ENCODE measurements at places on chromosomes 5 and 9. TPM values are rescaled to one million over a fixed set of nuclear protein-coding genes. Genes with fewer than 3 reads are reported as not detected.

The OR2Y1 gene
- not detected for total RNA-seq

The GFPT2 gene
- 30.4 TPM for total RNA-seq

The SPINK13 gene
- not detected for total RNA-seq

The ZNF454 gene
- total RNA-seq = 3.8 TPM

The PPP3R2 gene
- not detected for total RNA-seq

The MARVELD2 gene
- 7.7 TPM for total RNA-seq

The OR1Q1 gene
- not detected for total RNA-seq

The GALNT12 gene
- total RNA-seq = 10.1 TPM

The PRDM9 gene
- not detected for total RNA-seq

The EIF4E1B gene
- not detected for total RNA-seq

The SPAG8 gene
- total RNA-seq = 2.2 TPM

The FOXI1 gene
- total RNA-seq = not detected

The OGN gene
- total RNA-seq = 0.88 TPM

The BAAT gene
- total RNA-seq = under 0.01 TPM

The PCDHGB3 gene
- 6.2 TPM for total RNA-seq

The DAB2IP gene
- total RNA-seq = 60.8 TPM

The NMUR2 gene
- not detected for total RNA-seq

The IFNW1 gene
- total RNA-seq = not detected

The PCDHGB6 gene
- total RNA-seq = 8.0 TPM

The PDE8B gene
- total RNA-seq = under 0.01 TPM

The ADRB2 gene
- 0.29 TPM for total RNA-seq

The SH3GLB2 gene
- total RNA-seq = 38.6 TPM

The RASEF gene
- total RNA-seq = 2.1 TPM

The TRIO gene
- 274 TPM for total RNA-seq

The NUDCD2 gene
- 5.9 TPM for total RNA-seq

The LCN6 gene
- total RNA-seq = not detected

The C9orf50 gene
- 0.36 TPM for total RNA-seq
